ENCODE measurements at places on chromosomes 1 and 21.
A peak's percentile ranks its signal among the peaks of the same experiment; 100 is the strongest.

- no peak for DNase-seq
These were observed 5.7 kb upstream of the SOAT1 start for GRCh38 chr1:179287946-179288345.

DNA sequence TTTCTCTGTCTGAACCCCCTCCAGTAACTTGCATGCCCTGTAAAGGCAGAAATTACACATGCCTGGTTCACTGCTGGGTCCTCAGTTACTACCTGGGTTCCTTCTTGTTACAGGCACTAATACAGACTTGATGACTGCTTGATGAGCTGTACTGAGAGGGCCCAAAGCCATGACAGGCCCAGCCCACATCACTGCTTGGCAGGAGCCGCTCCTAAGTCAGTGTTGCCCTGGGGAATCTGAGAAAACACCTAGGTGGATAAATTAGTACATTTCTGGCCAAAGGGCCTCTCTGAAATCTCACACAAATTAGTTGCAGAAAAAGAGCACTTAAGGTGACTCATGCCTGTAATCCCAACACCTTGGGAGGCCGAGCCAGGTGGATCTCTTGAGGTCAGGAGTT lies 37.8 kb upstream of the IRF2BP2 start:
- no peak for DNase-seq

DNA sequence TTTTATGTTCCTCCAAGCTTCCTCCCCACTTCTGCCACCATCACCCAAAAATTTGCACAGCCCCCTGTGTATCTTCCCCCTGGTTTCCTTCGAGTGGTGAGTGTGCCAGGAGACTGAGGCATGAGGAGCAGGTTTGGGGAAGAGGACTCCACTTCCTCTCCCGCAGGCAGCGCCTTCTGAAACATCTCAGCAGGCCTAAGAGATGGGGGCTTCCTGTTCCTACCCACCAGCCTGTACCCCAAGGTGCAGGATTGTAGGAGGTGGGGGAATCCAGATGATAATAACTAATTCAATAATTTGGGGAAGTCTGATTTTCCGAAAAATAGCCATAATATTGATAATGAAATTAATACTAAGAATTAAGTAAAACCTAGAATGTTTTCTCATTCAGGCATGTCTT lies 62.4 kb downstream of the RHBG start:
- DNase-seq = no peak

- DNase-seq = no peak
These were observed 58.8 kb downstream of the GALNT2 start for GRCh38 chr1:230125640-230126528.

DNA sequence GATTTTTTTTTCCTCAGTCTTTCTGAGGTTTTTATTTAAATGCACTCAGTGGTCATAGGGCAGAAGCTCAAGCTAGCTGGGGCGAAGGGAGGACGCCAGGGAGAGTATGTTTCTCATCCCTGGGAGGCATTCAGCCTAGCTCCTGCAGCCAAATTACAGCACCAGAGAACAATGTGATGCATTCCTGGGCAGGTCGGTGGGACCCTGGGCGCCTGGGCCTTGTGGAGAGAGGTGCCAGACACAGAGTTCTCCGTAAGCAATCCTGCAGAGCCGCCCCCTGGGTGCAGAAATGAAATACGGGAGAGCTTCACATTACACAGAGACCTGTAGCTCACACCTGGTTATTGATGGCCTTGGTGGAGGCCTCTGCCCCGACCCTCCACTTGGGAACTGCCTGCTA lies 15.5 kb downstream of the WNT2B start:
- DNase-seq = no peak

DNA sequence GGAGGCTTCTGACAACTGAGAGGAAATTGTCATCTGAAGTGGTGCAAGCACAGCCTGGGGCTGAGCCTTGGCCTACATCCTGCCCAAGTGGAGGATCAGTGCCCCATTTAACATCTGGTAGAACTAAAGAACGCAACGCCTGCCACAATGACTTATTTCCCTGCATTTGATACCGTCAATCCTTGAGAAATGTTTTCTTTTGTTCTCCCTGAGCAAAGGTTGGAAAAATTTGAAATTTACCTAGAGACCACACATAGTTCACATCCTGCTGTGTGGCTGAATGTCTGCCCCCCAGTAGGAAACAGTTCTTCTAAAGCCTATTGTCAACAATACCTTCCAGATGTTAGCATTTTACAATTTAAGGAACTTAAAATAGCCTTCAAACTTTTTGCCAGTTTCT lies 5.6 kb upstream of the RGS4 start:
- DNase-seq = no peak

DNA sequence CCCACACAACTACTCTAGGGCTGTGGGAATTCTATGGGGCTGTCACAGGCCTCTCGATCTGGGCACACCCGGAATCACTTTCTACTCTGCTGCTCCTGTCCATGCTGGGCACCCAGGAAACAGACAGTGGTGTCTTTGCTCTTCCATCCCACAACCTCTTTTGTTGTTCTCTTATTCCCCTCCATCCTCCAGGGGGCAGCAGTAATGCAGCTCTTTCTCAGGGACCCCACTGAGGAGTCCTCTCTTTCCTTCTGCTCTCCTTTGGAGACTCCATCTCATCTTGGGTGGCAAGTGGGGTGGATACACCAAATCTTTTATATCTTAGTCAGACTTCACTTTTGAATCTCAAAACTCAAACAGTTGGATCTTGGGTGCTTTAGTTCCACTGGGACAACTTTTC lies 206.3 kb downstream of the HS2ST1 start:
- peak; percentile 43 for DNase-seq

- peak; percentile 44 for DNase-seq
These were observed 1.1 kb downstream of the C2CD2 start for GRCh38 chr21:41952568-41953248.

DNA sequence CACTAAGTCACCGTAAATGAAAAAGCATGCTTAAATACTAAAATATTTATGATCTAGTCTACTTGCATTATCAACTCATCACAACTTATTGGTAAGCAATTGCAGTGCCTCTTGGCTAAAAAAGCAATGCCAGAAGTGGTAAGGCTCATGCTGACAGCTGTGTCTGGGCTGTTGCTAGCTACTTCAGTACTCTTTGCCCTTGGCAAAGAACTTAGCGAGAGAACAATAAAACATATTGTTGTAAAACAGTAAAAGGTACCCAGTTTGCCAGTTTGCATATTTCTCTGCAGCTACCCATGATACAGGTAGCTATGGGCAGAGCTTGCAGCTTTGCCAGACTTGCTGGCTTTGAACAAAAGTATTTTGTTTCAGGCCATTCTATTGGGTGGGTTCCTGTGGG lies 73.1 kb downstream of the ATP6V1G3 start:
- no peak for DNase-seq

- peak; percentile 44 for DNase-seq
These were observed 8.0 kb downstream of the OSBPL9 start for GRCh38 chr1:51624855-51625254.

GRCh38 chr1:150763018-150763417 lies 2.6 kb downstream of the CTSS start:
- DNase-seq = no peak

- peak; percentile 17 for DNase-seq
These were observed 18.7 kb downstream of the BECN2 start for GRCh38 chr1:241976229-241976628.

DNA sequence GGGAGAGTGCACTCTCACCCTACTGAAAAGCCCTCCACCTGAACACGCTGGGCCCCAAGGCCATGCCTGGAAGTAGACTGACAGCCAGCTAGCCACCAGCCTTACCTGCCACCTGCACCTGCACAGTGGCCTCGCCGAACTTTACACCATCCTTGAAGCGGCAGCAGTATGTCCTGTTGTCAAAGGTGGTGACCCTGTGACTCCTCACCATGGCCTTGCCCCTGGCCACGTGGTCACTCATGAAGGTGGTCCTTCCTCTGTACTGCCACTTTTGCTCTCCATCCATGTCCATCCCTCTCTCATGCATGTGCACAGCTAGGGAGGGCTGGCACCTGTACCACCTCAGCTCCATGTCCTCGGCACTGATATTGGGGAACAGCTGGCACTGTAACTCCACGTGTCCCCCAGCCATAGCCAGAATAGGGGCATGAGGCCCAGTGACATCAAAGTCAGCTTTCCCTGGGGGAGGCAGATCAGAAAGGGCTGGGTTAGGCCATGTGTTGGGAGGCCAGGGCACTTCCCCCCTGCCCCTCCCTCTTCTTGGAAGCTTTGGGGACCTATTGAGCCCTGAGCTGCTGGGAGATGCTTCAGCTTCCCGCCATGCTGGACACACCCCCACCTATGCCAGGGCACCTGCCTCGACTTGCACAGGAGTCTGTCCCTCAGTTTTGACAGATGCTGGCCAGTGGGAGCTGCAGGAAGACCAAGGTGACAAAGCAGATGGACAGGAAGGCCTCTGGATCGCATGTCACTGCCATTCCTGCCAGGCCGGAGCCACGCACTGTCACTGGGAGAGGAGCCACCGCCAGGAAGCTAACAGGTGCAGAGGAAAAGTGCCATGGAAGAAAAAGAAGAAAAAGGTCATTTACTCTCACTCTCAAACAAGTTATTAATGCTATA lies 24.6 kb downstream of the RNF187 start:
- DNase-seq = peak; percentile 19

DNA sequence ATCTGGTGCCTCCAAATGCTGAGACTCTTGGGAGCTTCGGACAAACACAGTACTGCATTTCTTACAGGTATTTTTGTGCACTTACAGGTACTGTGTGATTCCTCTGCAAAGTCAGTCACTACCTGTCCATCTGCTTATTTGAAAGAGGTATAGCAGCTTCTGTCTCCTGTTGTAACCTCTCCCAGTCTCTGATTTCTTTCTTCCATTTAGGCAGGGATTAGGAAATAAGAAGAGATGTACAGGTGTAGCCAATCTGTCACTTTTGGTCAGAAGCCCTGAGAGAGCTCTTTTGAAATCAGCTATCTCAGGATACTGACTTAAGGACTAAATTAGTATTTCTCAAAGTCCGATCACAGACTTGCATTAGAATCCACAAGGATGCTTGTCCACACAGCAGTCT lies 54.0 kb downstream of the AKT3 start:
- no peak for DNase-seq

- DNase-seq = no peak
These were observed 13.5 kb upstream of the COL16A1 start for GRCh38 chr1:31717341-31717740.
